MCF 10A (cell line): ENCODE measurements at places on chromosomes 5 and 9.

DNA sequence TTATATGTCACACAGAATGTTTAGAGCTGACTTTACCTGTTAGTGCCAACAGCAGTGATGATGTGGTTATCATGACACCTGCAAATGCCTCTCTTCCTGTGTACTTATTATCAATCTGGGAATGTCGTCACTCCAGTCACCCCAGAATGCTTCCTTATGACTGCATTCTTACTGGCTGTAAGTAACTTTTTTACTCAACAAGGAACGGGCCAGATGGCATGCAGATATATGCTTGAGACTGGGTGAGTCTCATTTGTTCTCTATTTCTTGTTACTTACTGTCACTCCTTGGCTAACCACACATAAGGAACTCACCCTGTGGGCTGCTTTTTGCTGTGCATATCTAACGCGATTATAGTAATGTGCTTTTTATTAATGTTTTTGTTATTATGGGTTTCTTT, 385.5 kb upstream of the MEF2C start:
- DNase-seq, result no peak

- DNase-seq, result peak; percentile 45
Observed at GRCh38 chr5:76838481-76839261, 11.1 kb upstream of the S100Z start.

- peak; percentile 4 for DNase-seq
Observed at GRCh38 chr9:78552802-78553201, 255.9 kb downstream of the PSAT1 start.

- DNase-seq, result no peak
Observed at GRCh38 chr5:7415123-7415522, 19.2 kb downstream of the ADCY2 start.

DNA sequence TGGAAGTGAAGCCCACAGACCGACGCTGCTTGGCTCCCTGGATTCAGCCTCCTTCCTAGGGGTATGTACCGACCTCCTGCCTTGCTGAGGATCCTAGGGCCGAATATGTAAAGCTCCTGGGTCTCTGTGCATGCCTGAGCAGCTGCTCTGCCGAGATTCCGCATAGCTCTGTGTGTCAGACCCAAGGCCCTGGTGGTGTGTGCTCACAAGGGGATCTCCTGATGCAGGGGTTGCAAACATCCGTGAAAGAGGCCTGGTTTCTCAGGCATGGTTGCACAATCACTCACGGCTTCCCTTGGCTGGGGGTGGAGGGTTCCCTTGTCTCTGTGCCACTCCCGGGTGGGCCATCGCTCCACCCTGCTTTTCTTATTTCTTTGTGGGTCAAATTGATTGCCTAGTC, 19.9 kb upstream of the SVEP1 start:
- no peak for DNase-seq

DNA sequence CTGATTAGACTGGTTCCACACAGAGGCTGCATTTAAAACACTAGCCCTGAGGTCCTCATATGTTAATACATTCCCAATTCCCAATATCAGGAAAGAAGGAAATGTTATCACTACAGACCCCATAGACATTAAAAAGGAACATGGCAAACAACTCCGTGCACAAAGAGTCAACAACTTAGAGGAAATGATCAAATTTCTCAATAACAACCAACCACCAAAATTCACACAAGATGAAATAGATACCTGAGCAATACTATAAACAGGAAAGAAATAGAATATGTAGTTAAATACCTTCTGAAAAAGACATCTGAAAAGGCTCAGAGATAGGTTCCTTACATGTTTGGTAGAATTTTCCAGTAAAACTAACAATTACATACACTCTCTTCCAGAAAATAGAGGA, 28.9 kb downstream of the SEMA4D start:
- no peak for DNase-seq

DNA sequence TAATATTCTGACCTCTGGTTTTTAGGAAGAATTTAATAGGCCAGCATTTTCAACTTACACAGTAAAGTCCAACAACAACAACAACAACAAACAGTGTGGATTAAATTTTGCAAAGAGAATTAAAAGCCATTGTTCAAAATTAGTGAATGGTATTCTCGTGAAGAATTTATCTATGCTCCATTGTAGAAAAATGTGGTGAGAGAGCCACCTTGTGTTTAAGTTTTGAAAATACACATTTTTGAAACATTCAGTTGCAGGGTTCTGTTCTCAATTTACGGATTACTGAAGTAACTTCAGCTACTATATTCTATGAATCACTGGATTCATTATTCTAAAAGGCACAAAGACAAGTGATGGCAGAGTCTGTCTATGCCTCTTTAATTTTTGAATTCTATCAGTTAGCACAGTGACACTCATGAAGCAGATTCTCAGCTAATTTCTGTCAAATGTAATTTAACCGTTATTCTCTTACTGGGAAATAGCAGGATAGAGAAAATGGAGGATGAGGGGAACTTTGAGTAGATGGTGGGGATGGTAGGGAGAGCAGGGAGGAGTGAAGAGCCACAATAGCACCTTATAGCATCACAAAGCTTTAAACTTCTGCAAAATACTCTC, 11.0 kb downstream of the CCDC152 start:
- DNase-seq, result peak; percentile 58

DNA sequence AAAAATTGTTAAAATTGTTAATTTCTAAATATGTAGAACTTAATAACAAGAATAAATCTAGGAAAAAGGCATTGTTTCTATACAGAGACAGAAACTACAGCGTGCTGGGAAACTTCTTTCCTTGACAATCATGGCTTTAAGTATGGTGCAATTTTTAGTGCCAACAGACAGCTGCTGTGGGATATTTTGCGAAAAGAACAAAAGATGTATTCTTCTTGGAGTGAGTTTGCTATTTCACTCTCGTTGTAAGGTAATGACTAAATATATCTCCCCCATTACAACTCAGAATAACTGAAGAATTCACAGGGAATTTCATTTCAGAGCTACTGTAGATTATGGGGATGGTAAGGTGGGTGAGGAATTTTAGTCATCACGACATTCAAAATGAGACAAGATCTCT, 2055.0 kb upstream of the ACO1 start:
- no peak for DNase-seq

GRCh38 chr5:170293273-170293672, 4.3 kb downstream of the LCP2 start:
- no peak for DNase-seq

GRCh38 chr5:137015540-137016116, 483.5 kb downstream of the SPOCK1 start:
- DNase-seq, result no peak

- DNase-seq, result no peak
Observed at GRCh38 chr5:132383261-132383660, 13.8 kb downstream of the SLC22A5 start.
